Pulmonary artery endothelial cell (primary cell): ENCODE measurements at places on chromosomes 2 and 18. TPM values are rescaled to one million over a fixed set of nuclear protein-coding genes. Genes with fewer than 3 reads are reported as not detected.

Gene SLC11A1
- 0.04 TPM in 1 of 2 replicates, not detected in the other for total RNA-seq

Gene RNU2-63P
- 66.2 TPM in 1 of 2 replicates, not detected in the other for total RNA-seq

Gene C2orf80
- total RNA-seq: not detected in 2 replicates

Gene SLC14A1
- total RNA-seq: not detected in 2 replicates

Gene NFE2L2
- total RNA-seq: 29.7 and 50.7 TPM in 2 replicates

Gene RFX8
- total RNA-seq: 0.66 and 1.3 TPM in 2 replicates

Gene CHST10
- total RNA-seq: 10.5 and 15.3 TPM in 2 replicates

Gene HOXD13
- not detected in 2 replicates for total RNA-seq
